ENCODE measurements at places on chromosomes 13 and 19. TPM values are rescaled to one million over a fixed set of nuclear protein-coding genes. Genes with fewer than 3 reads are reported as not detected.

The KIR2DL1 gene
- total RNA-seq = not detected

The ZNF497 gene
- 5.1 TPM for total RNA-seq

DNA sequence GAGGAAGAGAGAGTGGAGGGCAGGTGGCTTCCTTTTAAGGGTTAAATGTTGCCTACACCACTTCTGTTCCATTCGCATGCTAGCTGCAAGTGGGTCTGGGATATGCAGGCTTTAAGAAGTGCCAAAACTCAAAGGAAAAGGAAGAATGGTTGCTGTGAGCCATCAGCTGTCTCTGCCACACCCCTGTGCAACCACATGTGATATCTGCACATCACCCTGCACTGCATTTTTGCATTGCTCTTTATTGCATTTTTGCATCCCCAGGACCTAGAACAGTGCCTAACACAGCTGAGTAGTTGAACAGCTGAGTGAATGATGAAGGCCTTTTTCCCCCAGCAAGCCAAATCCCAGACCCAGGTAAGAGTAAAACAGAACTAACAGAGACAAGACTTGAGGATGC is 136.1 kb downstream of the ZIC5 start:
- no peak for DNase-seq

DNA sequence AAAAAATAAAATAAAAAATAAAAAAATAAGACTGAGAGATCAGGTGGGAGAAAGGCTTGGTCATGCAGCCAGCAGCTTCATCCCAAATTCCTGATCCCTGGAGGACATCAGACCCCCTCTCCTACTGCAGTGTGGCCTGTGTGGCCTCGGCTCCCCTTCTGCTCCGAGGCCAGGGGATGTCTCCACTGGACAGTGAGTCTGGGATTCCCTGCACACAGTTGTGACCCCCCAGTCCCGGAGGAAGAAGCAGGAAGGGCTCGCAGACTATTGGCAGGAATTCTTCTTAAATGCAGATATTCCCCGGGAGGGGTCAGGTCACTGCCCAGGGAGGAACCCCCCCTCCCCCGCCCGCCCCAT is 41.9 kb downstream of the ZNF627 start:
- DNase-seq = no peak

The OBI1 gene
- total RNA-seq = 14.0 TPM

- peak; percentile 86 for DNase-seq
Observed at GRCh38 chr13:112722433-112723263, 32.8 kb downstream of the ATP11A start.

Data from HCT116 (cell line).